ENCODE measurements at places on chromosomes 1 and 21. TPM values are rescaled to one million over a fixed set of nuclear protein-coding genes. Genes with fewer than 3 reads are reported as not detected.

DNA sequence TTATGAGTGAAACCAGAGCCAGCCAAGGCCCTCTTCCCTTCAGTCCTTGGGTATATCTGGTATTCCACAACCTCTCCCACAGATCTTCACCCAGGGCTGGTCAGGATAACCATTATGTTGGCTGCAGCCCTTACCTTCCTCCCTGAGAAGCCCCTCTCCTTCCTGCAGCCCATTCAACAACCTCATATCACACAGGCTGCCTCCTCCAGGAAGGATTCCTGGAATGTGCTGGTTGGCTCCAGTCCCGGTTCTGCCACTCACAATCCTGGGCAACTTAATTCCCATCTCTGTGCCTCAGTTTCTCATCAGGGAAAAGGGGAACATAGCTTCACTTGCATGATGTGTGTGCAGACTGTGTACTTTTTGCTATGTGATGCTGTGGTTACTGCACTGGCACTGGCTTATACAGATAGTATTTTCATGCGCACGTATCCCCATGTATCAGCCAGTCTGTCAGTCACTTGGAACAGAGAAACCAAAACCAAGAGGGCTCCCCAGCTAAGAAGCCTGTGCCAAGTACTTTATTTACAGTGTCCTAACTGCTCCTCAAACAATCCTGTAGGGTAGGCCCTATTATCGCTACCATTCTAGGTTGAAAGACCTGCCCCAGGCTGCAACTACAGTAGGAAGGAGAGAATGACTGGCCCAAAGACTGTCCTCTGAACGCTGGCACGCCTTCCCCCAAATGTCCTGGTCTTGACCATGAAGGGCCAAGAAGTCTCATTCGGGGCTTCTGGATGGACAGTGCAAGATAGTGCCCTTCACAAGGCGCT lies 39.9 kb upstream of the PPP1R15B start:
- no peak for DNase-seq

DNA sequence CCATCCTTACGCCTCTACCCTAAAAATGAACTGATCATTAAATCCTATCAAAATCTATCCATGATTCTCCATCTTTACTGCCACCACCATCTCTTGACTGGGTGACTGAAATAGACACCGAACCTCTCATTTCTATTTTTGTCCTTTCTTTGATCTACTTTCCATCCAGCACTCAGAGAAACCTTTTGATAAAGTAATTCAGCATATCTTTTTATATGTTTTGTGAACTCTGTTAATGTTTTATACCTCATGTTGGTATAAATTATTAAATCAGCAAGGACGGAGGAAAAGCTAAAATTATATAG lies 13.0 kb downstream of the PCNX2 start:
- no peak for DNase-seq

- no peak for DNase-seq
Measured at GRCh38 chr1:87963556-87963955, 634.9 kb downstream of the LMO4 start.

DNA sequence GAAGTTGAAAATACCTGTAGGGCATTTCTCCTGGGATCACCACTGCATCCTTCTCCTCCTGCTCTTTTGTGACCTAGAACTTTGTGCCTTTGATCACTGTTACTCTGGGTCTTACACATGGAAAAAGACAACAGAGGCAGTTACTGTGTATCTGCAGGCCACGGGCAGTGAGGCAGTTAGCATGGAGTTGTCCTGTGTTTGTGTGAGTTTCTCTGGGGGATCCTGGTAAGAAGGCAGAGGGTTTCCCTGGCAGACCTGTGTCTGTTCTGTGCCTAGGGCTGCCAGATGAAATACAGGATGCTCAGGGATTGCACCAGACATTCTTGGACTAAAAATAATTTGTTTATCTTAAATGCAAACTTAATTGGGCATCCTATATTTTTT lies 44.4 kb upstream of the SCCPDH start:
- no peak for DNase-seq

Gene TTC24
- total RNA-seq, result 0.82 TPM

Gene HES2
- 3.2 TPM for total RNA-seq

Gene PGLYRP4
- total RNA-seq, result 0.31 TPM

Gene TNFRSF8
- total RNA-seq, result not detected

DNA sequence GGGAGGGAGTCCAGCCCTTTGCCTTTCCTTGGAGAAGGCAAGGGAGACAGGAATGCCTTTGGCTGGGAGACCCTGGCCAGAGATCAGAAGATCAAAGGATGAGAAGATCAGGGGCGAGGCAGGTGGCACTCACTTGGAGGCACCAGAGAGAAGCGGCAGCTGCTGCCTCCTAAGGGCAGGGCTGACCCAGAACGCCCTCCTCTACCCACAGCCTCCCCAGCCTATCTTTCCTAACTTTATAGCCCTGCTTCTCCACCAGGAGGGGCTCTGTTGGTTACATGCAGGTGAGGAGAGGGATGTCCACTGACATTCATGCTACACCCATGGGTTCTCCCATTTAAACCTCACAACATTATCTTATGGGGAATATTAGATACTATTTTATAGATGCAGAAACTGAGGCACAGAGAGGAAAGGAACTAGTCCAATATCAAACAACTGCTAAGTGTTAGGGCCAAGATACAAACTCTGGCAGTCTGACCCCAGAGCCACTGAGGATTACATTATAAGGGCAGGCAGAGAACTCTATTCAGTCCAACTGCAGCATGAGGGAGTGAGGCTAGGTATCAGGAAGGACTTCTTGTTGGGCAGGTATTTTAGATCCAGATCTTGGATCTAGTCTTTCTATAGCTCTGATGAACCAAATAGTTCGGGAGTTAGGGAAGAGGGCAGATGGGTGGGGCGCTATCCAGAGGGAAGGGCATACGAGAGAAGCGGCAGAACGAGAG lies 19.9 kb downstream of the LGR6 start:
- no peak for DNase-seq

DNA sequence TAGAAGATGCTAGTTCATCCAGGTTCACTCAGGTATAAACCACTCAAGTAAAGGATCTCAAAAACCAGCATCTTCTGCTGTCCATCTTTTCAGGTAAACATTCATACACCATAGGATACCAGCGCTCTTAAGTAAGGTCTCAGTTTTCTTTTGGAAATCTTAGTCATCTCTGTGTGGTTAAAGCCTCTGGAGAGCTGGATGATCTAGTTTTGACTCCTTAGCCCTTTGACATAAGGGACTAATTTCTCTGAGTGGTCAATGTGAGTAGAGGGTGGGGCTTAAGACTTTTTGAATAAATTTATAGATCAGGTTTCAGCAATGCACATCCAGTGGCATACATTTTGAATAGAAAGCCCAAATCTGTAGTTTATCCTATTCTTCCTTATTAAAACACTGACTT lies 92.3 kb downstream of the CTH start:
- DNase-seq, result no peak

Gene VCAM1
- total RNA-seq, result 40.3 TPM

- no peak for DNase-seq
Measured at GRCh38 chr1:62381831-62382657, 54.8 kb upstream of the USP1 start.

- no peak for DNase-seq
Measured at GRCh38 chr1:59329412-59330053, 32.6 kb downstream of the FGGY start.

Gene MROH7
- 4.2 TPM for total RNA-seq

Gene G0S2
- 19.1 TPM for total RNA-seq

DNA sequence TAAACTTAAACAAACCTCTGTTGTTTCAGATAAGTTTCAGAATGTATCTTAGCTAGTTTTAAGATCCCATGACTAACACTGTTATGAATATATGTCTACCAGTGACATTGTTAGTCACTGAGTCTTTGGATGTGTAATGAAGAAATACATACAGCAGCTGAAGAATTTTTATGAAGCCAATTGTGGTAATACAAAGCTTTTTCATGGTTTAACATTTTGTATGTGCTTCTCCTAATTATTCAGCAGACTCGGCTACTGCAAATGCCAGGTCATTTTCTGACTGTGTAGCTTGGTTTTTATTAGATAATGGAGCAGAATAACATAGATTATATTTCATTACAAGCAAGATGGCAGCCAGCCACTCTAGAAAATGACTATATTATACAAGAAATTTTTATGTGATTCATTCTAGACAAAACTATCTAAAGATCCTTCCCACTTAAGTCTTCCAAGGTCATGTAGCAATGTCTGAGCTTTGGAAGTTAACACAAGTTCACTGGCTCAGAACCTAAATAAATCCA lies 147.8 kb downstream of the TNFSF18 start:
- no peak for DNase-seq

DNA sequence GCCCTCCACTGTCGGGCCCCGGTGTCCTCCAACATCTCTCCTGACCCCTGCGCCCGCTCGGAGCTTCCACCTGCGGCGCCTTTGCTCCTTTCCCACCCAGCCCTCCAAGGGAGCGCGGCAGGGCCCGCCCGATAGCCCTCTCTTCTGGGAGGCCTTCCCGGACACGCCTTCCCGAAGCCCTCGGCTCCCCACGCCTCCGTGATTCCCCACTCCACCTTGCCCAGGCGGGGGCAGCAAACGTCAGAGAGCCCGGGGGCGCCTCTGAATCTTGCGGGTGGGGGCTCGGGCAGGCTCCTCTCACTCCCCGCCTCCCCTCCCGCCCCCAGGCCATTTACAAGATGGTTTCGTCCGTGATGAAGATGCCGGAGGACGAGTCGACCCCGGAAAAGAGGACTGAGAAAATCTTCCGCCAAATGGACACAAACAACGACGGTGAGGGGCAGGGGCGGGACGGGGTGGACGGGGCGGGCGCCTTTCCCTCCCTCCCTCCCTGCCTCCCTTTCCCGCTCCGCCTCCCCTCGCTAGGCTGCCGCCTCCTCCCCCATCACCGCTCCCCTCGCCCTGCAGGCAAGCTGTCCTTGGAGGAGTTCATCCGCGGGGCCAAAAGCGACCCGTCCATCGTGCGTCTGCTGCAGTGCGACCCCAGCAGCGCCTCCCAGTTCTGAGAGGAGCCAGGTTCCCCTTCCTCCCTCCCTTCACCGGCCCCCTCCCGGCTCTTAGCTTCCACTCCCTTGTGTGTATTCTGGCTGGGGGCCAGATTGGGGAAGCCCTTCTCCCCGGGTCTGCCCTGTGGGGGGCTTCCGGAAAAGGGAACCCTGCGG lies 7.1 kb downstream of the HPCA start:
- DNase-seq, result peak; percentile 68

Gene SH3BGR
- total RNA-seq, result 95.6 TPM

Gene SPATA17
- total RNA-seq, result 2.6 TPM

DNA sequence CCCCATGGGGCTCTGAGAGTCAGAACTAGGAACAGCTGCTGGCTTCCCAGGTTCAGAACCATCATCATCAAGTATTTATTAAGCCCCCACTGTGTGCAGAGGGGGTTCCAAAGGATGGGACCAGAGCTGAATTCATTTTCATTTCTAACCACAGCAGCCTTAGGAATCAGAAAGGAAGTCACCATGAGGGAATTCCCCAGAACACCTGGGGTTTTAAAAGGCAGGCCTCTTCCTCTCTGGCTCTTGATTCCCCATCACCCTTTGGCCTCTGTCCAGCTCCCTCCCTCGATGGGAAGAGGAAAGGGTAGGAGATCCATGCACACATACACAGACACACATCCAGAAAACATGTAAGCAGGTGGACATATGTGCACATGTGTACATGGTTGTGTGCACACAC lies 1.3 kb upstream of the KCNN3 start:
- DNase-seq, result no peak

DNA sequence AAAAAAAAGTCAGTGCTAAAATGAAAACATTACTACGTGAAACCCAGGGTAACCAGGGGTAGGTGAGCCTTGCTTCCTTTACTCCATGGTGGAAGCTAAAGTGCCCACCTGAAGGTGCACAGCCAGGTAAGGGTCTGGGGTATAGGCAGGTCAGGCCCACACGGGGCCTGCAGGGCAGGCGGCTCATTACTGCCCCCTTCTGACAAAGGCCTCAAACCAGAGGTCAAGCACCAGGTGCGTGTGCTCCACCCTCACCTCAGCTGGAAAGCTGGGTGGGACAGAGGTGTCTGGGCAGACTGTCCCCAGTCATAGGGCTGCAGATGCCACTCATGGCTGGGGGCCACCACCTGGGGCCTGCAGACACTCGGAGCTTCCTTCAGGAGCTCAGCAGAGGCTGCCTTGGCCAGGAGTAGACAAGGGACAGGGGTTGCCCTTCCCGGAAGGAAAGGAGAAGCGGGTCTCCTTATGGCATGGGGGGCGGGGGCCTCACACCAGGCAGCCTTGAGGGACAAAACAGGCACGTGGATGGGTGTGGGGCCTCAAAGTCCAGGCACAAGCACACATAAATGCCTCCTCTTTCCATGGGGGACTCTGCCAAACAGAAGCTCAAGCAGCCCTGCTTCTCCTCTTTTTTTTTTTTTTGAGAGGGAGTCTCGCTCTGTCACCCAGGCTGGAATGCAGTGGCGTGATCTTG lies 36.2 kb downstream of the ACOT7 start:
- no peak for DNase-seq

Gene LCE2C
- total RNA-seq, result not detected

Gene DEDD
- 37.6 TPM for total RNA-seq

- no peak for DNase-seq
Measured at GRCh38 chr1:181497870-181498269, 14.6 kb downstream of the CACNA1E start.

Gene CR1
- total RNA-seq, result 1.5 TPM

GRCh38 chr21:41399246-41399800 lies 26.7 kb upstream of the MX1 start:
- DNase-seq, result no peak

- DNase-seq, result peak; percentile 4
Measured at GRCh38 chr21:32994305-32994704, 31.4 kb upstream of the OLIG2 start.

GRCh38 chr1:12206792-12207424 lies 22.9 kb upstream of the VPS13D start:
- DNase-seq, result no peak

Gene CLCA2
- 12.7 TPM for total RNA-seq

Gene IL20
- total RNA-seq, result not detected

Gene B3GALT5
- 3.8 TPM for total RNA-seq

Gene HSD3B2
- total RNA-seq, result not detected

DNA sequence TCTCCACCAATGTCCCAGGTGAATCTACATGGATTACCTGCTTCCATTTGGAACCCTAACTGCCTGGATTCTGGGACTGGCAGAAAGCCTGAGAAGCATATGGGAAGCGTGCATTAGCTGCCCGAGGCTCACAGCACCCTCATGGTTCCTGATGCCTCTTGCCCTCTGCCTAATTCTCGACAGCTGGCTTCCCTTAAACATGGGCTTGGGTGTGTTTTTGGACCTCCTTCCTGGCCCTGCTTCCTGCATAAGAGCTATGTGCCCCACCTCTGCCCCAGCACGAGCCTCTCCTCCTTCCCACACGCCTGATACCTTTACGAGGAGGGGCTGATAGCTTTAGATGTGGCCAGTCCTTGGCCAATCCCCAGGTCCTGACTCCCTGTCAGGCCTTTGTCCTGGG lies 152.4 kb upstream of the HMGB4 start:
- no peak for DNase-seq

All from tongue (tissue), 3 donors.